ENCODE measurements at places on chromosomes 2 and 18.

GRCh38 chr18:69161383-69162028 lies 239.2 kb upstream of the DOK6 start:
- no peak for DNase-seq

GRCh38 chr2:112843836-112844235 lies 7.3 kb upstream of the IL1B start:
- no peak for DNase-seq

- no peak for DNase-seq
Observed at GRCh38 chr2:182862091-182862490, 4.3 kb downstream of the FRZB start.

DNA sequence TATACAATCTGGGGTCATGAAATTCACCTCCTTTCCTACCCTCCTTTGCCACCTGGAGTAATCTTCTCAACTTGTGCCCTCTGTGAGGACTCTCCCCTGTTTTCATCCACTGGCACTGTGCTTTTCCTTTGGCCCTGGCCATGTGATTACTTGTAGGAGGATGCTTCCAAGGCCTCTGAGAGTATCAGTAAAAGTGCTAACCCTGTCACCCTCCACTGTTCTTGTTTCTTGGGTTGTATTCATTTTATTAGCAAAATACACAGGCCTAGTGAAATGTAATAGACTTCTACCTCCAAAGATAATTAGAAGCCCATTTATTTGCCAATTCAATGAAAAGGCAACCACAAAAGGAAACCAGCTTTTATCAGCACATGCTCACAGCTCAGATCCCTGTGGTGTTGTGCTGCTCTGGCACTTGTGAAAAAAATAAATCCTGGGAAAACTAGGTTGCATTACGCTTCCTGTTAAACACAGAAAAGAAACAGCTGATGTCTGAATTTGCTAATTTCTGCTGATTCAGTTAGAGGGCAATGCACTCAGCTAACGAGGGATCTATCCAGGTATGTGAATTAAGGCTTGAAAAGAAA lies 357.5 kb upstream of the ETAA1 start:
- DNase-seq = no peak

GRCh38 chr2:132731441-132731840 lies 61.4 kb upstream of the LYPD1 start:
- DNase-seq = no peak

GRCh38 chr18:48728204-48728833 lies 189.5 kb downstream of the CTIF start:
- peak; percentile 97 for DNase-seq

GRCh38 chr2:85457043-85457442 lies 38.5 kb downstream of the SH2D6 start:
- no peak for DNase-seq

- peak; percentile 85 for DNase-seq
Observed at GRCh38 chr2:54455563-54456361, at the start of gene SPTBN1. SPTBN1 (plus strand) TSS chr2:54456327; CDS start chr2:54526419, 70,092 bp downstream.

DNA sequence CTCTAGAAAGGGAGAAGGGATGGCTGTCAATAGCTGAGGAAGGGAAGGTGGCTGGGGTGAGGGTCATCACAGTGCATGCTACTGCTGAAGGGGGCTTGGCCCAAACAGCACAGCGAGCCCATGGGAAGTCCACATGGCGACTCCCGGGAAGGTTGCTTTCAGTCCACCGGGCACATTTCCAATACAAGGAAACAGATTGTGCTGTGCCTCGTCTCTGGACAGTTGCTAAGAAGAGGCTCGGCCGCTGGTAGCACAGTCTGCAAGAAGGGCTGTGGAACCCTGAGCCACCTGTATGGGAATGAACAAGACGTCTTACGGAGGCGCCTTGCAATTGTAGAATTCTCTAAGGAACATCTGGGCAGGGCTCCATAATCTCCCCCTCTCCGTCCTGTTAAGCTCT lies 123.1 kb downstream of the CELF4 start:
- no peak for DNase-seq

DNA sequence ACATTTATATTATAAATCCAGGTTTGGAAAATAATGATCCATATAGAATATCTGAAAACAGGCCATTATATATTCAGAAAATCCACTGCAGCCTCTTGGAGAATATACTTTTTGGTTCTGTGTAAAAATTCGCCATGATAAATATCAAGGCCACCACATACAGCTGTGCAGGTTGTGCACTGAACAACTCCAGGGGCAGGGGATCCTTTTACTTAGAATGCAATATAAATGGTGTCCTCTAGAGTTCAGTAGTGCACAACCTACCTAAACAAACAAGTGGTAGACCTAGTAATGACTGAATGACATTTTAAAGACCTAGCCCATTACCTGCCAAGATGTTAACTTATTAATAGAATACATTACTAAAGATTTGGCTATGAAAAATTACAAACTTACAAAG lies 22.4 kb downstream of the MOGAT1 start:
- DNase-seq = peak; percentile 49

DNA sequence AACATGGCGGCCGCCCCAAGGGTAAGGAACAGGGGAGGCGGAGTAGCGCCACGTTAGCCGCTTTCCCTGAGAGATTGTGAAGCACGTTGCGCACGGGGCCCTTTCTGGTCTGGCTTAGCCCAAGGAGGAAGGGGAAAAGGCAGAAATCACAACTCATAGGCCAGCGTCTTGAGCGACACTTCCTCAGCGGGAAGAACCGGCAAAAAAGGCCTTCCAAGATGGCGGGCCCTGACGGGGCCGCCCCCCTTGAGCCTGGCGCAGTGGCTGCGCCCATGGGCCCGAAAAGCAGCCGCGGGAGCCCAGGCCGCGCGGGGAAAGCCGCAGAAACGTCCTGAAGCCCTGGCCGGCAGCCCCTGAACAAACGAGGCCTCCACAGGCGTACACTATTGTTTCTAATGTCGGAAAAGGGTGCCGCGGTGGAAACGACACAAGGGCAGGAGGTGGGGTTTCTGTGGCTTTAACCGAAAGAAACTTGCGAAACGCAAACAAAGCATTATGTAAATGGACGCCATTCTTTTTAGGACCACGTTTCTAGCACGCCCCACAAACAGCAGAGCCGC lies 919 bp upstream of the PCBP1 start:
- DNase-seq = peak; percentile 74

- DNase-seq = no peak
Observed at GRCh38 chr2:169571571-169571970, 2.1 kb downstream of the FASTKD1 start.

DNA sequence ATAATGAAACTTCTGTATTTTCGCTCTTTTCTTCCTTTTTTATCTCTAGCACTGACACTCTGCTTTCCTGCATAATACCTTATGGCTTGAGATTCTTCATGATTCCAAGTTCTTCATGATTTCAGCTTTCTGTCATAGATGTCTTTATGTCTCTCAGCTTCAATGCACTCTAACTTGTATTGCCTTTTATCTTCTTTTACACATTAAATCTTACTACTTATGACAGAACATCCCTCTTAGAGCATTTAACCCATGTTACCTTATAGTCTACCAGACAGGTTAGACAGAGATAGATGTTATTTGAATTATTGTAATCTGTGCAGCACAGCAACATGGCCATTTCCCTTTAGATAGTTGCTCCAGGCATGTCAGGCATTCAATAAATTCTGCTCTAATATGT lies 1475.7 kb upstream of the TMEFF2 start:
- no peak for DNase-seq

GRCh38 chr18:56167366-56167765 lies 471.0 kb downstream of the TXNL1 start:
- DNase-seq = no peak

GRCh38 chr18:57435846-57436190 lies 644 bp downstream of the ONECUT2 start:
- no peak for DNase-seq

DNA sequence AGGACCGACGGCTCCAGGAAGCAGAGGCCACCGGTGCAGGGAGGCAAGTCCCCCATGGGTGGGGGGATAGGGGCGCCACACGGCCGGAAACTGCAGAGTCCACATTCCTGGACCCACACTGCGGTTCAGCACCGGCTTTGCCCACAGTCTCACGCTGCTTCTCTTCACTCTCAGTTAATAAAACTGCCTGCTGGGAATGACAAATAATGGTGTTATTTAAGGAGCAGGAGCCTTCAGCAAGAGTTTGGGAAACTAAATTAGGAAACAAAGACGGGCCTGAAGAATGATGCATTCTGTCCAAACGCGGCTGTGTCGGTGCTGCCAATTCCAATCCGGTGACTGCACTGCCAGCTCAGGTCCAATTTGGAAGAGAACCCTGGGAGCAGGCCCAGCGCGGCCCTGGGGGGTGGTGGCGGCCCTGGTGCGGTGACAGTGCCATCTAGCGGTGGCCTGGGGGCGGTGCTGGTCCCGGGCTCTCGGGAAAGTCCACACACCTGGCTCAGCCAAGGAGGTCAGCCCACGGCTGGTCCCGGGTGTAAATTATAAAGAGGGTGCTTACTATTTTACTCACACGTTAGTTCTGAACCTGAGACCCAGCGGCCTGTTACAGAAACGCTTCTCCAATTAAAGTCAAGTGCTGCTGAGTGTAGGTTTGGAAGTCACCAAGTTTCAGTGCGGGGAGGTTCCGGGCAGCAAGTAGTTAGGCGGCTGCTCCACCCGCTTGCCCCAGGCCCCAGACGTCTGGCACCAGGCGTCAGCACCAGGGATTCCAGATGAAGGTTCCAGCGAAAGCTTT lies 73.1 kb upstream of the PXDN start:
- peak; percentile 97 for DNase-seq

DNA sequence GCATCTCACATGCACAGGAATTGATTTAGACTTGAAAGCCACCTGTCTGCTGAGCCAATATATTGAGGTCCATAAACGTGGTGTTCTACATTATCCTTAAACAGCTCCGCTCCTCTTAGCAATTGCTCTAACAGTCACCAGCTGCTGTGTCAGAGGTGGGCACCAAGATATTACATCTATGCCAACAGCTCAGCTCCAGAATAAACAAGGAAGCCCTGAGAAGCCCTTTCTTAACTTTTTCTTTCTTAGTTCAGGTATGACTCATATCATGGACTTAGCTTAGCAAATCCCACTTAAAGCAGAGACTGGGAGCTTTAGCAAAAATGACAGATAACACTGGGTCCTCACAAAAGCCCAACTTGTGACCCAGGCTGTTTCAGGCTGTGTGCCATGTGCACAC lies 436.6 kb downstream of the IRS1 start:
- DNase-seq = peak; percentile 65

GRCh38 chr2:36664696-36665076 lies 31.8 kb upstream of the VIT start:
- peak; percentile 7 for DNase-seq

DNA sequence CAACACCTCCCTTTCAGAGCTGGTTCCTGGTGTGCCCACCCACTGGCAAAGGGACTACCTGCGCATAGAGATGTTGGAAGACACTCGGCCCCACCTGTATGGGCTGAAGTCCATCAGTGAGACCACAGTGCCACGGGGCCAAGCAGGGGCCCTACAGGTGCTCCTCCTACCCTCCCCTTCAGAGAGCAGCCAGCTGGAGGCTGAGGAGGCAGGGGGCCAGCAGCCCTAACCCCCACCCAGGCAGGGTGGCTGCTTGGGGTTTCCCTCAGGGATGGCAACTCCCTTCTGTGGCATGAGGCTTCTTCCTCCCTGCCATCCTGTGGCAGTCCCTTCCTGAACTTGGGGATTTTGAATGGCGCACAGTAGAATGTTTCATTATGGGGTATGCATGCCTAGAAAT lies 125.3 kb downstream of the NCK2 start:
- DNase-seq = no peak

DNA sequence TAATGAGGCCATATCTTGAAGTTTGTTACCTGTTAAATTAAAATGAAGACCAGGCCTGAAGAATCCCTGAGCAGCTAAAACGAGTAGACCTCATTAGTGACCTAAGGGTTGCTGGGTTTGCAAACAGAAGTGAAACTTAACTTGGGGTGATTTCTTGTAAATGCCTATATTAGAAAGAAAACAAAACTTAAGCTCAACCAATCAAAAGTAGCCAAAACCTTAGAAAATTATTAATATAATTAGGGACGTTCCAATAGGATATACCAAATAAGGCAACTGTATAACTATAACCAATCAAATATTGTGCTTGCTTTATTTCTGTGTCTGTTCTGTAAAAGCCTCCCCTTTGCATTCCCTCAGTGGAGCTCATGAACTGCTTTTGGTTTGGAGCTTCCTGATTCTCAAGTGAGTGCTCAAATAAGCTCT lies 137.9 kb upstream of the VRK2 start:
- no peak for DNase-seq

DNA sequence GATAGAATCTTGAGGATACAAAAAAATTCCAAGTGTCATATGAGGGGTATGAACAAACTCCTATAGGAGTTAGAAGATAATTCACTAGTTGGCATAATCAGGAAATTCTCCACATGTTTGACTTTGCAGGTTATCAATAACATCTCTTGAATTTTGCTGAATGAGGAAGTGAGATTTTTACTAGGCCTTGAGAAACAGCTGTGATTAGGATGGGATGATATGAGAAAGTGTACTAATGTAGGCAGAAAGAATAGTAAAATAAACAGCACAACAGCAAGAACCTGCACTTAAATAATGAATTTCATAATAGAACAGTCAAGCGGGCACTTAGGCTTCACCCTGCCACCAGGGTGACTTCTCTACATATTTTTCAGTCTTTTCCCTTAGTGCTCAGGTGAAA lies 570.8 kb upstream of the CRIM1 start:
- no peak for DNase-seq

- DNase-seq = peak; percentile 32
Observed at GRCh38 chr2:156436497-156437085, 412 bp downstream of the GPD2 start.

DNA sequence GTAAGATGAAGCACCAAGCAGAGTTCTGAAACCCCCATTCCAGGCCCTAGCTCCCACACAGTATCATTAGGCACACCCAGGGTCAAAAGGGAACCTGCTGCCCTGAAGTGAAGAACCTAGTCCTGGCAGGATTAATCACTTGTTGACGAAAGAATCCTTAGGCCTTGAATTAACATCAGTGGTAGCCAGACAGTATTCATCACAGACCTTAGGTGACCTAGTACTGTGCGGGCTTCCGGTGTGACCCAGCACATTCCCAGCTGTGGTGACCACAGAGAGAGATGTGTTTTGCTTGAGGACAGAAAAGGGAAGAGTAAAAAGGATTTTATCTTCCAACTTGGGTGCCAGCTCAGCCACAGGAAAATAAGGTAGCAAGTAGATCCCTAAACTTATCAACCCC lies 1071.4 kb upstream of the FAM98A start:
- DNase-seq = no peak

DNA sequence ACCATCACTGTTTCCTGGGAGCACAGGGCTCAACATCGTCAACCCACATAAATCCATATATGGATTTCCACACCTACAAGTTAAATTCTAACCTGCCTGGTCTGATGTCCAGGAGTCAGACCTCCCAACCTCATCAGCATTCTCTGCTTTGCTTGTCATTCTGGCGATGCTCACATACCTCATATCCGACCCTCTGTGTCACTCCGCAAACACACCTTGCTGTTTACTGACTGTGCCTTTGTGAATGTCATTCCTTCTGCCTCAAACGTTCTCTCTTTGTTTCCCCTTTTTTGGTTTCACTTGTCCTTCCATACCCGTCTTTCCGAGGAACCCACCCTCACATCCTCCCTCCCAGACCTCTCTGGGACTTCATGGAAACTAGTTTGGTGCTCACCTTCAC lies 187.1 kb downstream of the ACTR3 start:
- DNase-seq = no peak

- DNase-seq = no peak
Observed at GRCh38 chr2:176813156-176813555, 399.4 kb upstream of the HNRNPA3 start.

- DNase-seq = no peak
Observed at GRCh38 chr2:61196671-61197070, 34.7 kb downstream of the C2orf74 start.

Measured in HCEC 1CT (cell line).